ENCODE measurements at places on chromosomes 5 and 9. TPM values are rescaled to one million over a fixed set of nuclear protein-coding genes. Genes with fewer than 3 reads are reported as not detected.

GRCh38 chr9:127974769-127975261 is 6.0 kb downstream of the EEIG1 start:
- H3K27ac ChIP-seq = no peak overlapping the region
- H3K36me3 ChIP-seq = no peaks in the 10 kb centered on the region
- no peak overlapping the region for H3K4me3 ChIP-seq
- H3K4me1 ChIP-seq = peaks cover 20% of the 10 kb centered on the region
- H3K27me3 ChIP-seq = no peaks in the 10 kb centered on the region

GKAP1 gene
- 2.6 TPM for total RNA-seq

GRCh38 chr5:151847871-151848270 is 76.1 kb downstream of the G3BP1 start:
- H3K27ac ChIP-seq = no peak overlapping the region
- H3K4me1 ChIP-seq = no peaks in the 10 kb centered on the region
- DNase-seq = no peak
- H3K4me3 ChIP-seq = no peak overlapping the region
- 0 out of 2 replicates have a peak, but pooled peaks cover 5% of the 10 kb centered on the region for H3K27me3 ChIP-seq
- H3K36me3 ChIP-seq = no peaks in the 10 kb centered on the region

GRCh38 chr5:32317041-32317440 is 4.3 kb upstream of the MTMR12 start:
- no peak overlapping the region for H3K4me3 ChIP-seq
- no peaks in the 10 kb centered on the region for H3K36me3 ChIP-seq
- no peak for DNase-seq
- H3K27ac ChIP-seq = no peak overlapping the region

TMEM232 gene
- total RNA-seq = not detected

ANKS6 gene
- total RNA-seq = 39.7 TPM

CYLC2 gene
- total RNA-seq = not detected

DNA sequence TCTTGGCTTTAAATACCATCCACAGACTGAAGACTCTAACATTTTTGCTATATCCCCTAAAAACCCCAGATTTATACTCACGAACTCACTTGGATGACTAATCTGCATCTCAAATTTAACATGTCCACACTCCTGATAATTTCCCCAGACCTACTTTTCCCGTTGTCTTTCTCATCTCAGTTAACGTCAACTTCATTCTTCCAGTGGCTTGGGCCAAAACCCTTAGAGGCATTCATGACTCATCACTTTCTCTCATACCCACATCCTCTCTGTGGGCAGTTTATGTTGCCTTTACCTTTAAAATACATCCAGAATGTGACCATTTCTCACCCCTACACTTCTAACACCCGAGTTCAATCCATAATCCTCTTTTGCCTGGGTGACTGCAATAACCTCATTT is 96.7 kb downstream of the EDIL3 start:
- no peaks in the 10 kb centered on the region for H3K36me3 ChIP-seq
- peaks cover 16% of the 10 kb centered on the region for H3K4me1 ChIP-seq

OR1K1 gene
- total RNA-seq = not detected

DNA sequence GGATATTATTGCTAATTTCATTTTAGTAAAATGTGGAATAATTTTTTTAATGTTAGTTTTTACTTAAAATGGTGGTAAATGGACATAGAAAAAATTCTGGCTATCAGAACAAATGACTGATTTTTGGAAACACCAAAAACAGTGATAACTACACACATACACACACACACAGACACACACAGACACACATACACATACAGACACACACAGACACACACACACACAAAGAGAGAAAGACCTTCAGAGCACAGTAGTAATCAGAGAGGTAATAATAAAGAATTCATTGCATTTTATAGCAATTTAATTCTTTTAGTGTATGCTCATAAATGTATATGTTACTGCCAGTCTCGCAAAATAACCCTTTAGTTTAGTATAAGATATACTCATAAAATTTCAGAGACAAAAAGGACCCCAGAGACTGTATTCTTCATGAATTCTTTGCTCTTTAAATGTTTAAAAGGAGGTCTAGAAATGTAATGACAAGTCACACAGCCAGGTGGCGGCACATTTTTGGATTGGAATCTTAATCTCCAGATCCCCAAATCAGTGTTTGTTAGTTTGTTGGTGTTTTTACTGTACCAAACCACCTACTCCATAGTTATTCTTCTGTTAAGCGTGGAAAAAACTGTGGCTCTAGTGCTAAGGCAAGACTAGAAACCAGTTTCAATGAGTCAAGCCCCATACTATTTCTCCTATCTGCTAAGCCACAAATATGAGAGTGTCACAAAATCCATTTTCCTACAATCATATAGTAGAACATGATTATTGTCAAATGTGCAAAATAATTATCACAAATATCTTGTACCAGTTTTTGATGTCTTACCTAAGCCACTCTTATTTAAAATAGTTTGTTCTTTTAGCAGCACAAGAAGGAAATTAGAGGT is 109.9 kb downstream of the EDIL3 start:
- no peaks in the 10 kb centered on the region for H3K36me3 ChIP-seq
- H3K27ac ChIP-seq = no peak overlapping the region
- H3K4me3 ChIP-seq = no peak overlapping the region
- H3K27me3 ChIP-seq = no peaks in the 10 kb centered on the region
- peak; percentile 60 for DNase-seq

TMEM215 gene
- not detected for total RNA-seq

SLC6A3 gene
- total RNA-seq = not detected

ST8SIA4 gene
- total RNA-seq = 0.63 TPM

GAS1 gene
- not detected for total RNA-seq

DNA sequence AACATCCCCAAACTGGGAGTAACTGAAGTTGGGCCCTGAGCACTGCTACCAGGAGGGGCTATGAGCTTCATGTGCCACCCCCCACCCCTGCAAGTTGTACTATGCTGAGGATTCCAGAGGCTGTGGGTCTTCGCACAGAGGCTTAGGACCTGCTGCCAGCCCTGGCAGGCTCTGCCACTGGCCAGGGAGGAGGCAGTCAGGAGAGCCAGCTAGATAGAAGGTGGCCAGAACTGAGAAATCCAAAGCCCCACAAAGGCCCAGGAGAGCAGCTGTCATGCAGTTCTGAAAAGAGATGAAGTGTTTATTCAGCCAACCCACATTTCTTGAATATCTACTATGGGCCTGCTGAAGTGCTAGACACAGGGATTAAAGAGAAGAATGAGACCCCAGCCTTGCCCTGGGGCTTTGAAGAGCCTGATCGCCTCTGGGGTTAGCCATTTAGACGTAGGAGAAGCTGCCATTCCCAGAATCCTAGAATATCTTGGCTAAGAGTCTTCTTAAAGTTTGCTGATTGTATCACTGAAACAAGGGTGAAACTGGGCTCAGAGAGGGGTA is 1.4 kb downstream of the ALAD start:
- no peaks in the 10 kb centered on the region for H3K27me3 ChIP-seq
- H3K27ac ChIP-seq = no peak overlapping the region
- peak overlapping the region; percentile 94 for H3K4me3 ChIP-seq
- peaks cover 21% of the 10 kb centered on the region for H3K4me1 ChIP-seq
- no peaks in the 10 kb centered on the region for H3K36me3 ChIP-seq
- no peak for DNase-seq

DNA sequence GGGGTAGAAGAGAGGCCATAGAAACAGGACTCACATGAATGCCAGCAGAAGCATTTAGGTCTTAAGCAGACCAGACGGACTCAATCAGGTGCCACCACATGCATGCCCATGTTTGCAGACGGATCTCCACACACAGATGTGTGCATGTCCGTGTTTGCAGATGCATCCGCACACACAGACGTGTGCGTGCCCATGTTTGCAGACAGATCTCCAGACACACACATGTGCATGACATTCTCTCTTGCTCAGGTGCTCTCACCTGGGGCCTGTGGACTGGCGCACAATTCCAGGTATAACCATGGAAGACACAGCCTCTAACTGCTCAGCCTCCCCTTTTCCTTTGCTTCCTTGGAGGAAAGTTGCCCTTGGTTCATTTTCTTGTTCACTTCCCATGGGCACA is 148.3 kb downstream of the CACNA1B start:
- no peaks in the 10 kb centered on the region for H3K36me3 ChIP-seq
- DNase-seq = no peak
- peaks cover 19% of the 10 kb centered on the region for H3K27me3 ChIP-seq
- H3K4me1 ChIP-seq = no peaks in the 10 kb centered on the region
- H3K4me3 ChIP-seq = no peak overlapping the region
- no peak overlapping the region for H3K27ac ChIP-seq

EGFL7 gene
- total RNA-seq = 23.1 TPM

FBLL1 gene
- 0.07 TPM for total RNA-seq

TEX48 gene
- not detected for total RNA-seq

GRCh38 chr9:127263237-127263636 is 1.3 kb upstream of the GARNL3 start:
- no peak overlapping the region for H3K27ac ChIP-seq
- no peak overlapping the region for H3K4me3 ChIP-seq
- H3K4me1 ChIP-seq = no peaks in the 10 kb centered on the region
- no peaks in the 10 kb centered on the region for H3K36me3 ChIP-seq
- DNase-seq = no peak

HTR1A gene
- not detected for total RNA-seq

DNA sequence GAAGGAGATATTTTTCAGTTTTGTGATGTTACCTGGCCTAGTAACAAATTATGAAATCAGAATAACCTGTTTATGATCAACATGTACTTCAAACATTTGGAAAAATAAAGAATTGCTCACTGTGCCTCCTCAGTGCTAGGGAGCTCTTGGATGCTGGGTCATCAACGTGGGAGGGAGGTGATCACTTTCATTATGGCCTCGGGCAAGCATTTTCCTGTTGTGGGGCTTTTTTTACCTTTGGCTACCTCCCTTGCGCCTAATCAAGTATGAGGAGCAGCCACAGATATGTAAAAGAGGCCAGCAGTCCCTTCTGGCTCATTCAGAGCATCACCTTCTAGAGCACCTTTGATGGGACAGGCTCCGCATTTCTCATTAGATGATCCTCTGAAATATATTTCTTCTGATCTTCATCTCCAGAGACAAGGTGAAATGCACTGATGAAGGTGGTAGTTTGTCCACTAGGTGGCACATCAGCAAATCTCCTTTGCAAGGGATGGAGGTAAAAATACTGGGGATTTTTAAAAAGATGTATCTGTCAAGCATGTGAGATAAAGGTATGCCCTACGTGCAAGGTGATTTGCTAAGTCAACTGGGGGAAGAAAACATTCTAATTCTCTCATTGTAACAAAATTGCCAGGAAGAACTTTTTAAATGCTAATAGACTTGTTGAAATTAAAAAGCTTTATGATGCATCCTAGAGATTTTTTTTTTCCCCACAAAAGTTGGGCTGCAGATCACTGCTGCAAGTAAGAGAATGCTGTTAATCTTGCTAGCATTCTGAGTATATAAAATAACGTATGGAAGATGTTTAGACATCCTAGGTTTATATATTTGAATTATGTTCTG is 218.2 kb downstream of the MAST4 start:
- peak; percentile 49 for DNase-seq
- no peaks in the 10 kb centered on the region for H3K27me3 ChIP-seq
- no peak overlapping the region for H3K4me3 ChIP-seq
- no peaks in the 10 kb centered on the region for H3K36me3 ChIP-seq
- no peak overlapping the region for H3K27ac ChIP-seq
- H3K4me1 ChIP-seq = no peaks in the 10 kb centered on the region

CCL28 gene
- 8.1 TPM for total RNA-seq

GRCh38 chr5:139392678-139393496 is 2.0 kb downstream of the PROB1 start:
- peaks cover 20% of the 10 kb centered on the region for H3K4me1 ChIP-seq
- H3K27me3 ChIP-seq = no peaks in the 10 kb centered on the region
- H3K4me3 ChIP-seq = peak overlapping the region; percentile 87
- peak; percentile 79 for DNase-seq

DNA sequence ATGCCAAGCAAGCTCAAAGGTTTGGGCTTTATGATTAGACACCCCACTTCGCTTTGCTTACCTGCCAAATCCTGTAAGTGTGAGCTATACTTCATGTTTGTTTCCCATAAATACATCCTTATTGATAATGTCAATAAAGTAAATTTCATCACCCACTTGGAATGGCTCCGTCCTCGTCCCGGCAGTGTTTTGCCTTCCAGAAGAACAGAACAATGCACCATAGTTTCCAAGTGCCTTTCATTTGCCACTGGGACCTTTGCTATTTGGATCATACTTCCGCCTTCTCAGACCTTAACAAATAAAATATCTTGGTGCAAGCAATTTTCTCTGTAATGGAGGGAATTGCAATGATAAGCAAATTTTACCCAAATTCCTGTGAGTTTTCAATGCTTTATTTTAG is 229.3 kb downstream of the PIK3R1 start:
- H3K27me3 ChIP-seq = no peaks in the 10 kb centered on the region
- H3K36me3 ChIP-seq = no peaks in the 10 kb centered on the region
- no peak overlapping the region for H3K27ac ChIP-seq
- DNase-seq = no peak

Measured in PC-3 (cell line).